CD4-positive, alpha-beta T cell treated with Interleukin-12 subunit alpha and Interleukin-12 subunit beta, for 1 hour (primary cell): ENCODE measurements at places on chromosomes 1 and 21.
A peak's percentile ranks its signal among the peaks of the same experiment; 100 is the strongest.

DNA sequence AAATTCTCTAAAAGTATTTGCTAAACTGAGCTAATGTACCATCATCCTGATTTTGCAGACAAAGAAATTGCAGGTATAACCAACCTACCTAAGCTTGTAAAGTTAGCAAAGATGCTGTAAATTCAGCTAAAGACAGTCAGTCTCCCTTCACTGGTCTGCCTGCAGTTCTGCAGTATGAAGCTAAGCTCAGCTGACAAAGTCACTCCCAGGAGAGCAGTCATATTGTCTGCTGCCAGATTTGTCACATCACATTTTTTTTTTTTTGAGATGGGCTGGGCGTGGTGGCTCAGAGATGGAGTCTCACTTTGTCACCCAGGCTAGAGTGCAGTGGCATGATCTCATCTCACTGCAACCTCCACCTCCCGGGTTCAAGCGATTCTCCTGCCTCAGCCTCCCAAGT, 8.9 kb upstream of the CMPK1 start:
- DNase-seq, result no peak

- DNase-seq, result no peak
These were observed 50.4 kb downstream of the EIF4G3 start for GRCh38 chr1:21126324-21126723.

- peak; percentile 78 for DNase-seq
These were observed at the start of gene FAM89A for GRCh38 chr1:231040019-231040799. FAM89A (minus strand) TSS chr1:231040254; CDS start chr1:231040211, 43 bp downstream.

DNA sequence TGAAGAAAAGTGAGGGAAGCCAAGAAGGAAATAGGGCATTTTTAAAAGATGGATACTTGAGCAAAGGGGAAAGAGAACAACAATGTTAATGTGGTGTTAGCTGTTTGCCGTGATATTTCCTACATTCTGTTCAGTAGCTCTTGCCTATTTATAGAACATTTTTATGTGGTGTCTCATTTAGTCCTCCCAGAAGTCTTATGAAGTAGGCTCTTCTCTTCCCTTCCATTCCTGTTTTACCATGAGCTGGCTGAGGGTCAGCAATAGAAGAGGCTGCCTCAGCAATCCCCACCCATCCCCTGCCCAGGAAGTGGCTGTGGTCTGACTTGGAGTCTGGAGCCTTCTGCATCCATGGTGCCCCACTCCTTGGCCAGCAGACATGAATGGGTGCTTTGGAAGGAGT, 60.1 kb downstream of the KIAA0040 start:
- no peak for DNase-seq

DNA sequence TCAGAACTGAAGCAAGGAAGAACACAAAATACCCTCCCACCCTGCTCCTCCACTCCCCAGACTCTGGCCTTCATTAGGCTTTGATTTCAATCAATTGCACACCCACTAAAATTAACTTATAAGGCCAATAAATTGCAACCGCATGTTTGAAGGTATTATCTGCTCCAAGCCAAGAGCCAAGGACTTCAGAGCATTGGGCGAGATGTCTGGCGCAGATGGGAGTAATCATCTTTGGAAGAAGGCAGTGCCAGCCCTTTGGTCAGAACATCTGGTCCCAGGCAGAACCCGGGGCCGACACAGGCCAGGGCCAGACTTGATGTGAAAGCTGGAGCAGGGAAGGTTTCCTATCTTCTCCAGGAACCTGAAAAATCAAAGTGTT, 60.0 kb downstream of the SLC66A1 start:
- DNase-seq, result no peak

GRCh38 chr21:33268393-33268736, 2.2 kb downstream of the IL10RB start:
- DNase-seq, result no peak

DNA sequence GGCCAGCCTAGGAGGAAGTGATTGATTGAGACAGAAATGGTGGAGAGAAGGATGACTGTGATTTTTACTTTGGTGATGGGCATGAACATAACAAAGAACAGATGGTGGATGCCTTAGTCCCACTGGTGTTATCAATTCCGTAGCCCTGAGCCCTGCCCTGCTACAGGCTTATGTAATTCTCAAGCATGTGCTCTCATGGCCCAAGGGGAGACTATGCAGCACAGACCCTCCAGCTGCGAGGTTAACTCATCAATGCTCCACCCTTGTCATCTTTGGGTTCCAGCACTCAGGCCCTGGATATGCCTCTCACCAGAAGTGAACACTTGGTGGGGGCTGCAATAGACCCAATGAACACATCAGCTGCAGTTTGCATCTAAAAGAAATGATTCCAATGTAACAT, 62.7 kb upstream of the LRRC8D start:
- DNase-seq, result no peak

GRCh38 chr1:200558866-200559459, 61.6 kb downstream of the KIF14 start:
- DNase-seq, result peak; percentile 36
